ENCODE measurements at places on chromosomes 3 and 15.

DNA sequence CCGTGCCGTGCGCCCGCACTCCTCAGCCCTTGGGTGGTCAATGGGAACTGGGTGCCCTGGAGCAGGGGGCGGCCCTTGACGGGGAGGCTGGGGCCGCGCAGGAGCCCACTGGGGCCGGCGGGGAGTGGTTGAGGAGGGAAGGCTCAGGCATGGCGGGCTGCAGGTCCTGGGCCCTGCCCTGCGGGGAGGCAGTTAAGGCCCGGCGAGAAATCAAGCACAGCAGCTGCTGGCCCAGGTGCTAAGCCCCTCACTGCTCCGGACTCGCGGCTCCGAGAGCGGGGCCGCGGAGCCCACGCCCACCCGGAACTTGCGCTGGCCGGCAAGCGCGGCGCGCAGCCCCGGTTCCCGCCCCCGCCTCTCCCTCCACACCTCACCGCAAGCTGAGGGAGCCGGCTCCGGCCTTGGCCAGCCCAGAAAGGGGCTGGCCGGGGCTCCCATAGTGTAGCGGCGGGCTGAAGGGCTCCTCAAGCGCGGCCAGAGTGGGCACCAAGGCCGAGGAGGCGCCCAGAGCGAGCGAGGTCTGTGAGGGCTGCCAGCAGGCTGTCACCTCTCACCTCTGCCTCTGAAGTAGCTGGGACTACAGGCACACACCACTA is 7.8 kb downstream of the GP9 start:
- no peak for DNase-seq

- no peak for DNase-seq
Observed at GRCh38 chr3:12832350-12833221, 8.8 kb downstream of the RPL32 start.

DNA sequence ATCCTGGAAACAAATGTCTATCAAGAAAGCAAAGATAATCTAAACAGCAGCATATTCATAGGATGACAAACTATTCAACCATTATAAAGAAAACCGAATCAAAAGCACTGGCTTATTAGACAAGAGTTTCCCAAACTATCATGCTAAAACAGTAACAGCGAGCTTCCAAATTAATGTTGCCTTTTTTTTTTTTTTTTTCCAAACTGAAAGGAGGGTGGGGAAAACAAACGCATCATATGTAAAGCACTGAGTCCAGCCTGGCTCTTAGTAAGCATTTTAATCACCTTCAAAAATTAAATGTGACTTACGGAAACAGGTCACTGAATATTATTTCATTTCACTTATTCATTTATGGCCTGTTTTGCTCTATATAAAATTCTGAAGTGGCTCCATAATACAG is 2.3 kb downstream of the TJP1 start:
- no peak for DNase-seq

DNA sequence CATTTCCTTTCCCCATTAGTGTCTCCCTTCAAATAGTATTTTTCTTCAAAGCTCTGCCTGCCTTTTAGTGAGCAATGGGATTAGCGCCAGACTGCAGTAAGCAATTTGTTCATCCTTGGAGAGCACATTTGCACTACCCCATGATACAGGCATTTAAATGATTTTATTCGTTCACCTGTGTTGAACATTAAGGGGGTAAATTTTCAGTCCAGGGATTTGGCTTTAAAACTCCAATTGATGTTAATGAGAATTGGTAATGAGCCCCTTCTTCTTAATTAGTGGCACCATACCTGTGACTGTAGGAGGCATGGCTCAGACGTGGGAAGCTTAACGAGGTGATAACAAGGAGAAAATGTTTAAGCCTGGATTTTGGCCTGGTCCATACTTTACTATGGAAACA is 161.4 kb upstream of the NANOGP8 start:
- no peak for DNase-seq

DNA sequence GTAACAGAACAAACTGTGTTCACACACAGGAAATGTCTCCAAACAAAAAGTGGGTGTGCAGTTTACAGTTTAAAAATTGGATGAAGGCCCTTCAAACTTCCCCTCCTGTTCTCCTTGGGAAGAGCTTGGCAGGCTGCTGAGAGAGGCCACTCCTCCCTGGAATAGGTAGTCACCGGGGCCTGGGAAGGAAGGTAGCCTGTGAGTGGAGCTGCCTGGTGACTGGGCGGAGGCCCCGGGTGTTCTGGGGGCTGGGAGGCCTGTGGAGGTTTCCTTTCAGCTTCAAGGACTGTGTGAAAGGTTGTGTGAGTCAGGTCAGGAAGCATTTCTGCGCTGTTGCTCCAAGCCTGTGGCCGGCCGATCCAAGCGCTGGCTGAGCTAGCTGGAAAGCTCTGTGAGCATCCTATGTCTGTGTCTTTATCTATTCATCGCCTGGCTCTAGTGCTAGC is 14.1 kb downstream of the SLCO3A1 start:
- DNase-seq: peak; percentile 82

GRCh38 chr3:42216302-42216701 is 49.7 kb downstream of the CCK start:
- no peak for DNase-seq
